ENCODE measurements at places on chromosomes 5 and 9.

DNA sequence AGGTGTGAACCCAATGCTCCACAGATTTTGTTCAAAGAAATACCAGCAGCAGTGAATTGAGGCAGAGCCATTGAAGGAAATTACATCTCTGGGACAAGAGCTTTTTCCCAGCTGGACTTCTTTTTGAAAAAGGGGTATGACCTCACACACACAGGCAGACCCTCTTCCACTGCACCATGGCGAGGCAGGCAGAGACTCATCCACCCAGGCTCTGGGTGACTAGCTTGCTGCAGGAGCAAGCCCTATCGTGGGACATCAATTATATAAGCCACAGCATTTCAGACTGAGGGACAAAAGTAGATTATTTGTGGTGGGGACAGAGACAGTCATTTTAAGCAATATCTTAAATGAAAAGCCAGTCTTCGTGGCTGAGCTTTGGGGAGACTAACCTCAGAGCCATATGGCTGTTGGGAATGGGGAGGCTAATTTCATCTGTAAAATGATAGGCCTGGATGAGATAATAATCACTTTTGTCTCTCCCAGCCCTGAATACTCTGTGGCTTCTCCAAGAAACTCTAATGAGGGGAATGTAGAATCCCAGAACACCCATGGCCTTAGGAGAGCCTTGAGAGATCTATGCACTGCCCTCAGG, 113.1 kb upstream of the TNC start:
- no peak for DNase-seq

DNA sequence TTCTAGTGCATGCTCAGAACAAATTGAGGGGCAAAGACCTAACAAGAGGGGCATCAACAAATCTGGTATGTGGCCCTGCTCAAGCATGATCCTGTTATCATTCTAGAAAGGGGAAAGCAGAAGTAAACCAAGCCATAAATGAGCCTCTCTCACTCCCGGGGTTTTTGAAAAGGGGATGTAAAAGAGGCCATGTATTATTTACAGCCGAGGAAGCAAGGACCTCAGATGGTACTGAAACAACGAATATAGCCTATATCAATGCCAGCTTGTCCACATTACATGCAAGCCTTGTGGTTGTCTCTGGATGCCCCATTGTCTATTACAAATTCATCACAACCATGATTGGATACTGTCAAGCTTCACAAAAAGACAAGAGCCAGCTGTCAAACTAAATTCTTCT, 211.3 kb downstream of the DCP2 start:
- no peak for DNase-seq

DNA sequence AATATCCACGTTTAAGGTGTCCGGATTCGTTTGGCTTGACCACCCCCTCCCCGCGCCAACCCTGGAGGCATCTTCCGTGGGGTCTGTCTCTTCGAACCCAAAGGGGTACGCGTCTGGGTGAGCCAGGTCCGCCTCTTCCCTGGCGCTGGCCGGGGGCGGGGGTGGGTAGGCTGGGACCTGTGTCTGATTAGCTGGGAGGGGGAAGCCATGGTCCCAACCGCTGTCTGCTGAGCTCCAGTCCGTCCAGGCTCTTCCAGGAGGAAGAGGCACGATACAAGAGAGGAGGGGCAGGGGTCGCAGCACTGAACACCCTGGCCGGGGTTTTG, at the start of gene LVRN:
LVRN (plus strand) TSS at position 237 of the 326 bp plus-strand sequence. CDS start 143 bp downstream, outside the sequence.
- DNase-seq, result no peak

DNA sequence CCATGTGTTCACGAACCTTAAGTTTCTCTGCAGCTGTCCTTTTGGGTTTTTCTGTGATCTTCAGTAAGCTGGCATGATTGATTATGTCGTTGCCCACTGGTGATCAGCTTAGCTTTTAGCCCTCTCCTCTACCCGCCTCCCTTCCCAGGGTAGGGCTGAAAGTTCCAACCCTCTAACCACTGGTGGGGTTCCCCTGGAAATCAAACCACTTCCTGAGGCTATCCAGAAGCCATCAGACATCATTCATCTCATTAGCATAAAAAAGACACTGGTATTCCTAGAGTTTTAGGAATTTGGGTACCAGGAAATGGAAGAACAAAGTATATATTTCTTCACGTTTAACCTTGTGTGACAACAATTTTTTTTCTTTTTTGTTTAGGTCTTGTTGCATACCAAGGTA, 29.8 kb downstream of the SPIN1 start:
- no peak for DNase-seq

DNA sequence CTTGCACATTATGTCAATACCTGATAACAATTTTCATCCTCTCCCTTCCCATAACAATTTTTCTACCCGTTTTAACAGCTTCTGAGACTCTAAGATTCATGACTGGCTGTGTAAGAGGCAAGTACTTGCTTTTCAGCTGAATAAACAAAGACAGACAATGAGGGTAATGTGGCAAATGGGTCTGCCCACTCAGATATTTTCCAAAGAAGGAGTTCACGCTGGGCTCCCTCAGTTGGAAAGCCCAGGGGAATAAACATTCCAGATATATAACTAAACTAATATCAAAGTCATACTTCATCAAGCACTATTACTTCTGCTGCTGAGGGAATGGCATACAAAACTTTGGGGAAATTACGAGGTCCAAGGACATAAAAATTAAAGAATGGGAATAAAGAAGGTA, 24.4 kb downstream of the MEGF9 start:
- DNase-seq, result no peak

- no peak for DNase-seq
These were observed 149.1 kb downstream of the ATP10B start for GRCh38 chr5:160702934-160703333.

- no peak for DNase-seq
These were observed 20.9 kb upstream of the DMXL1 start for GRCh38 chr5:119049824-119050449.

- DNase-seq, result no peak
These were observed 42.0 kb downstream of the ACO1 start for GRCh38 chr9:32426278-32426939.

DNA sequence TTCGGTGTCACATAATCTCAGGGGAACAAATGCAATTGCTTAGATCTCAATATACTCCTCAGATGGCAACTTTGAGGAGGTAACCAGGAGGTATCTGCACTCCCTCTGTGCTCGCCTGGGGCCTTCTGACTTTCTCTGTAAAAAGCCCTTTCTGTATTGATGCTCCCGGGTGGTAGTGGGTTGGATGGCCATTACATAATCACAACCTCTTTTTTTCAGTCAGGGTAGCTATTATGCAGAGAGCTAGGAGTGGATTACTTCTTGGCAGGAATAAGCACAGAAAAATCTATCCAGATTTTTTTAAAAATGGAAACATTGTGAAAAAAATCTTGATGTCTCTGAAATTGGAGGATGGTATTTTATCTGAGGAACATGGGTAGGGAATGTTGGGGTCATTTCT, 116.6 kb downstream of the SH3GL2 start:
- no peak for DNase-seq

GRCh38 chr5:150263801-150264621, 25.6 kb downstream of the CAMK2A start:
- DNase-seq, result peak; percentile 60

- DNase-seq, result no peak
These were observed 515.7 kb upstream of the RORB start for GRCh38 chr9:73981405-73981804.

DNA sequence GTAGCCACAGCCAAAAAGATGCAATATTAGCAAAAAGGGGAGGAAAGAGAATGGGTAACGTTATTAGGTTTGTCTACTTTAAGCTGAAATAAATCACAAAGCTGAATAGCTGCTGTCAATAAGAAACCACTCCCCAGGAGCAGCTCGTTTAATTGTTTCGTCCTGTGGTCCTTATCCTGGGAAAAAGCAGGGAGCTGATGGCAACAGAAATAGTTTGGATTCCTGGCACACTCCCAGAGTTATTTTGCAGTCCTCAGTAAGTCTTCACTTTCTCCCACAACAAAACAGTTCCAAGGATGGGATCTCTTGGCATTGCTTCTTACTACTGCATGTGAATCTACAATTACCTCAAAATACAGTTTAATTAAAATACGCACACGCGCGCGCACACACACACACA, 28.8 kb downstream of the FRMD3 start:
- DNase-seq, result peak; percentile 73

DNA sequence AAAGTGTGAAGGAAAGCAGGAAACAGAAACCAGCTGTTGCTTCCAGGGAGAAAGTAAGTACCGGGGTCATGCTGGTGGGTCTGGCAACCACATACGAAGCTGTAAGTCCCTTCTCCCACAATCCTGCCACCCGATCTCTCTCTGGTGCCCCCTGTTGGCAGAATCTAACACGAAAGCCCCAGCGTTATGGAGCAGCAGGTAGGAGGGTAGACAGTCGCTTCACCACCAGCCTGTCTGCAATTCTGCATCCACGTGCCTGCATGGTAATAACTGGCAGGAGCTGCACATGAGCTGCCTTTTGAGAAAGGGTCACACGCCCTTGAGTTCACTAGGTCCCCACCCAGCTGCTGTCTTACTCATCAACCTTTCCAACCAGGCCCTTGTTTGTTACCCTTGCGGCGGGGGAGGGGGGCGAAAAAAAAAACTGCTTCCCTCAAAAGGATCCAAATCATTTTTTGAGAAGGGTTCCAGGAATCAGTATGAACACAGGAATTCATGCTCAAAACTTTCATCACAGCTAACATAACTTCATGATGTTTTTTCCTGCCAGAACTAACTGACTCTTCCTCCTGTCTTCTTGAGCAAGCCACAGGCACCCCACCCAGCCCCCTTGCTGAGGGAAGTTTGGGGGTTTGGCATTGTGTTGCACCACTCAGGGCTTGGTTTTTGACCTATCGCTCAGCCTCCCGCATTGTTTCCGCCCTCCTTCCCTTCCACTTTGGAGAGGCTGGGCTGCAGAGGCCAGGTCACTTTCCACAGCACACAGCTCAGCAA, 19.6 kb upstream of the TMEM252 start:
- peak; percentile 35 for DNase-seq

DNA sequence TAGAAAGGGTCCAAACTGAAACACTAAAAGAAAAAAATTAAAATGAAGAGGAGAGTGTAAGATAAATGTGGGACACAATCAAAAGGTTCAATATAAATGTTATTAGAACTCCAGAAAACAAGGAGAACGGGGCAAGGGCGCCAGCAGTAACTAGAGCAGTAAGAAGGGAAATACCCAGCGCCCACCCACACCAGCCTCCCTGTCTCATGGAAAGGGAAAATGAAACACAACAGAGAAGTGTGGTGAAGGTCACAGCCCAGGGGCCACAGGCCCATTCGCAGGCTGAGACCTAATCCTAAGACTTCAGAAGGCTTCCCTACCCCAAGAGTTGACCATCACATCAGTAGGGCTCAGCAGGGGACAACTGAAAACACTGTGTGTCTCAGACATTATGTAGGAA, 45.8 kb upstream of the CLK4 start:
- DNase-seq, result no peak

- no peak for DNase-seq
These were observed 322.0 kb downstream of the ARRDC3 start for GRCh38 chr5:91061094-91061493.

- no peak for DNase-seq
These were observed 37.7 kb upstream of the LPCAT1 start for GRCh38 chr5:1561402-1561929.

GRCh38 chr9:91966503-91966902, 16.5 kb upstream of the ROR2 start:
- no peak for DNase-seq

GRCh38 chr5:72584466-72584865, 77.3 kb upstream of the ZNF366 start:
- DNase-seq, result no peak

GRCh38 chr9:1538301-1538700, 476.8 kb upstream of the SMARCA2 start:
- no peak for DNase-seq

- no peak for DNase-seq
These were observed 186.9 kb downstream of the GADD45G start for GRCh38 chr9:89791754-89792153.

DNA sequence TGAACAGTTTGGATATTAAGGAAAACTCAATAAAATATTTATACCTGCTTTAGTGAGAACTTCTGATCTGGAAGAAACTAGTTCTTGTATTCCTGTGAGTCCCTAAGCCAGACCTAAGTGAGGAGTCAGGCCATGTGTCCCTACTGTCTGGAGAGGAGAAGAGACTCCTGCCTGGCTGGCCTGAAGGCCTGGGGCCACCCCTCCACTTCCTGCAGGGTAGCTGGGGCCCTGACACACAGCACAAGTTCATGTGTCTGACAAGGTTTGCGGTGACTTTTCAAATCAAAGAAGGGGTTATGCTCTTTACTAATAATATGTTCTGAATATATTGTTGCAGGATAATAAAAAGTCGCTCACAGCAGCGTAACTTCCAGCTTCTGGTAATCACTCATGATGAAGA, 16.1 kb upstream of the IL13 start:
- DNase-seq, result no peak

DNA sequence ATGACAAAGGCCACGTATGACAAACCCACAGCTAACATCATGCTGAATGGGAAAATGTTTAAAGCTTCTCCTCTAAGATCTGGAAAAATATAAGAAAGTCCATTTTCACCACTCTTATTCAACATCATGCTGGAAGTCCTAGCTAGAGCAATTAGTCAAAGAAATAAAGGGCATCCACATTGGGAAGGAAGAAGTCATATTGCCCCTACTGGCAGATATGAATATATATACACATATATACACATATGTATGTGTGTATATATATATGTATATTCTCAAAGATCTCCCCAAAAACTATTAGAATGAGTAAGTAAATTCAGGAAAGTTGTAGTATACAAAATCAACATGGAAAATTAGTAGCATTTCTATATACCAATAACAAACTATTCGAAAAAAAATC, 17.1 kb downstream of the APBA1 start:
- DNase-seq, result no peak

- DNase-seq, result no peak
These were observed 135.1 kb upstream of the DAB2 start for GRCh38 chr5:39559923-39560322.

DNA sequence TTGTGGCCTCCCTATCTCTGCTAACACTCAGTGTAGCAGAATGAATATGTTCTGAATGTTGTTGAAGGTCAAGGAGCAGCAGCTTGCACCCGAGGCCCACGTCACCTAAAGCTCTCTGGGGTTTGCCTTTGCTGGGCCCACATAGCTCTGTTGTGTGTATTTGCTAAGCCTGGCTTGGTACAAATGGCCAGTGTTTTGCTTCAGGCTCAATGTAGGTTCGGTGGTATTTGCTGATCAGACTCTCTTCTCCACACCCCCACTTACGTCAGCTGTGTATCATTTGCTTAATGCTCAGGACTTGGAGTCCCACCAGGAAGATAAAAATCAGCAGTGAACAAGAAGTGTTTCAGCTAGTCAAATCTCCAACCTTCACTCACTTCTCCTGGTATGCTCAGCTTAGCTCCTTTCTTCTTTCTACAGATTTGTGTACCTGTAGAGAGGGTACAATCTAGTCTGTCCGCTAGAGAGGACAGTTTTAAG, 4.8 kb upstream of the RFESD start:
- no peak for DNase-seq

- DNase-seq, result peak; percentile 88
These were observed at the start of gene MTX3 for GRCh38 chr5:79990598-79991507. TSS of gene MTX3 (minus strand) at chr5:79991262. CDS start at chr5:79991238, 24 bp downstream.

All from cardiac muscle cell (in vitro differentiated cells and primary cell).